Naive thymus-derived CD8-positive, alpha-beta T cell (primary cell): ENCODE measurements at places on chromosomes 3 and 15.

GRCh38 chr15:62071711-62072308 is 5.0 kb downstream of the C2CD4A start:
- DNase-seq = no peak

GRCh38 chr3:21466476-21466875 is 284.5 kb downstream of the ZNF385D start:
- no peak for DNase-seq

- no peak for DNase-seq
Observed at GRCh38 chr3:134579141-134579665, 71.6 kb downstream of the KY start.

DNA sequence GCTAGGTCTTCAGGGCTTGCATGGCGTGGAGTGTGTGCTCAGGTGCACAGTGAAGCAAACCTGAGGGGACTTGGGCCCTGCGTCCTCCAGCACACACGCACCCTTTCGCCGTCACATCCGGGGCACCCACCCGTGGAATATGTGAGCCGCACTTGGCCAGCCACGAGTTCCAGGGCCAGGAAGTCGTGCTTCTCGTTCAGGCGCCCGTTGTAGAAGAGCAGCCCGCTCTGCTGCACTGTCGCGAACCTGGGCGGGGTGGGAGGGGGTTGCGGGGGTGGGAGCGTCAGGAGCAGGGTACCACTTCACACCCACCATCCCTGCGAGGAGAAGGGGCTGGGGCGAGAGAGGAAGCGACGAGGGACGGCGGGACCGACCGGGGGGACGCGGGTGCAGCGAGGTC is 7.1 kb downstream of the CELSR3 start:
- peak; percentile 37 for DNase-seq

- no peak for DNase-seq
Observed at GRCh38 chr3:147654827-147655226, 245.7 kb downstream of the ZIC1 start.

- no peak for DNase-seq
Observed at GRCh38 chr3:11810276-11810675, 36.4 kb downstream of the TAMM41 start.

- peak; percentile 78 for DNase-seq
Observed at GRCh38 chr3:13420831-13421765, 976 bp upstream of the NUP210 start.

GRCh38 chr3:184172681-184173373 is 1.8 kb upstream of the AP2M1 start:
- no peak for DNase-seq

DNA sequence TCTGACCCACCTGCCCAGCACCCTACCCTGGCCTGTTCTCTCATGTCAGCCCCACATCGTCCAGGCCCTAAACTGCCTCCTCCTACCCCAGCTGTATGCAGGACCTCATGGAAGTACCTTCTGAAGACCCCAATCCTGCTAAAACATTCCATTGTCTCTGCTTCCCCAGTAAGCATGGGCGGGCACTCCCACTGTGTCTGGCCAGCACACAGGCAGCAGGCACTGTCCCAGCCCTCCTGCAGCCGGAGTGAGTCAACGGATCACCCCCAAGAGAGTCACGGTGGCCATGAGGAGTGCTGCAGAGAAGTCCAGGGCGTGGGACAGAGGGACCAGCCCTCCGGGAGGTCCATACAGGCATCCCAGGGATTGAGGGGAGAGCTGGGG is 36.4 kb upstream of the SLCO2A1 start:
- no peak for DNase-seq
